ENCODE measurements at places on chromosomes 2 and 18. TPM values are rescaled to one million over a fixed set of nuclear protein-coding genes. Genes with fewer than 3 reads are reported as not detected.

DNA sequence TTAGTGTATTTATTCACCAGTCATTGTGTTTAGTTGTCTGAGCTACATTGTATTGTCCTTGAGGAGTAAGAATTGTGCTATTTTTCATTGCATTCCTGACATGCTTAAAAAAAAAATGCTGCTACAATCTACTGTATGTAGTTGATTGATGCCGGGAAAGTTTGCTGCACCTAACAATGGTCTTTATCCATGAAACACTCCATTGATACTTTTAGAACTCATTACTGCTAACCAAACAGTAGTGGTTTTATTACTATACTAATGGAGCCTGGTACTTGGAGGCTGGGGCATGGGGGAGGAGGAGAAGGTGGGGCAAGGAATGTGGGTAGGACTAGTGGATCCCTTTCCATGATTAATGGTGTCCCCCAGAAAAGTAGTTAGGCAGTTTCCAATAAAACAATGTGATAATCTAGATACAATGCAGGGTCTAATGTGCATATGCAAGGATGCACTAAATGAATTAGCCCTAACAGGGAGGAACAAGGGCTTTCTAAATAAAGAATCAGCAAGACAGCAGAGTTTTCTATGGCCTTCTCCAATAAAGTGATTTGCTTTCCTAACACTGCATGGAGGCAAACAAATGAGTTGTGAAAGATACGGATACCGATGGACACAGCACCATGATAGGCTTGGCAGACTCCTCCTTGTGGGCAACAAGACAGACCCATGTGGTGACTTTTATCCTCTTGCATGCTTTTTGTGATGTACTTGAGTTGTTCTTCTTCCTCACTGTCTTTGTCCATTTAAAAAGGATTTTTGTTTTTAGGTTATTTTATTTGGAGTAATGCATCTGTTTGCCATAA is 78.5 kb downstream of the FMNL2 start:
- no peak for DNase-seq

DNA sequence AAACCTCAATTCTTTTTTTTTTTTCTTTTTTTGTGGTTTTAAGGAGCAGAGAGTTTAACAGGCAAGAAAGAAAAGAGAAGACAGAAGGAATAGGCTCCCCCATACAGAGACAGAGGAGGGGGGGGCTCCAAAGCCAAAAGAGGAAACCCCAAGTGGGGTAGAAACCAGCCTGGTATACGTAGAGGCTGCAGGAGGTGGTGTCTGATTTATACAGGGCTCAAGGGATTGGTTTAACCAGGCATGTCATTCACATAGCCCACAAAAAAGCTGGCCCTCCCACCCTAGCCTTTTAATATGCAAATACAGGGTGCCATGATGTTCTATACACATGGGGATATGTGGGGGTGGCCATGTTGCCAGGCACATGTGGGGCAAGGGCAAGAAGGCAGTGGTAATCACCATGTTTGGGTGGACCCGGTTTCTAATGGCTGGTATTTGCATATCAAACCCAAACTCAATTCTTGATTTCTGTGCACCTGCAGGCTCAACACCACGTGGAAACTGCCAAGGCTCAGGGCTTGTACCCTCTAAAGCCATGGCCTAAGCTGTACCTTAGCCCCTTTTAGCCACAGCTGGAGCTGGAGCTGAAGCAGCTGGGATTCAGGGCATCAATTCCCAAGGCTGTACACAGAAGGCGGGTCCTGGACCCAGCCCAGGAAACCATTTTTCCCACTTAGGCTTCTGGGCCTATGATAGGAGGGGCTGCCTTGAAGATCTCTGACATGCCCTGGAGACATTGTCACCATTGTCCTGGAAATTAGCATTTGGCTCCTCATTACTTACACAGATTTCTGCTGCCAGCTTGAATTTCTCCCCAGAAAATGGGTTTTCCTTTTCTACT is 170.3 kb downstream of the MAIP1 start:
- DNase-seq, result no peak

GRCh38 chr18:73639788-73640187 is 507.8 kb downstream of the FBXO15 start:
- DNase-seq, result no peak

- DNase-seq, result no peak
These were observed 484.8 kb upstream of the CNTNAP5 start for GRCh38 chr2:123540291-123540690.

DNA sequence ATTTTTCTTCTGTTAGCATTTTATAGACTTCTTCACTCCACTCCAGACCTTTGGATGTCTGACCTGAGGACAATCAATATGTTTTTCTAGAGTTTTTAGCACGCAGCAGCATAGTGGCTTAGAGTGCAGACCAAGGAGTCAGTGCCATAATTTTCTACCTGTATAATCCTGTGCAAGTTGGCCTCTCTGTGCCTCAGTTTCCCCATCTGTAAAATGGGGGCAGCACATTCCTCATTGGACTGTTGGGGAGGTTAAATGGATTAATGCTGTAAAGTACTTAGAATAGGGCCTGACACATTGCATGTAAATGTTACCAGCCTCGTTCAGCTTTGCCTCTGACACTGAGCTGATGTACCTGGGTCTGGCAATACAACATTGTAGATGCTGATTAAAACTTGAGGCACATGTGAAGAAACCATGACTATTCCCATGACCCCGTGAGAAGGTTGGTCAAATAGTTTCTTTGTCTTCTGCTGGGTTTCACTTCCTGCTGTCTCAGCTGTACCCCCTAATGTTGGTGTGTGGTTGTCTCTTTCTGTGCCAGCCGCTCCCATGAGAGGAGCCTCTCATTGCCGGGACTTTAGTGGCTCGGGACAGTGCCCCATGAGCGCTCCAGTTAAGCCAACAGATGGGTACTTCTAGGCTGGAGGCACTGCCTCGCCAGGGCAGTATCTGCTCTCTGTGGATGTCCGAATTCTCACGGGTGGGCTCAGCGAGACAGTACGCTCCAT is 125.3 kb downstream of the SH3RF3 start:
- DNase-seq, result no peak

The DNAH7 gene
- under 0.01 TPM for total RNA-seq

Measured in SJSA1 (cell line).